ENCODE measurements at places on chromosomes 6 and 20.
A peak's percentile ranks its signal among the peaks of the same experiment; 100 is the strongest.

- no peak overlapping the region for H3K4me3 ChIP-seq
- no peak for DNase-seq
- peaks cover 55% of the 10 kb centered on the region for H3K4me1 ChIP-seq
These were observed 10.4 kb downstream of the IGF2R start for GRCh38 chr6:159979136-159979874.

DNA sequence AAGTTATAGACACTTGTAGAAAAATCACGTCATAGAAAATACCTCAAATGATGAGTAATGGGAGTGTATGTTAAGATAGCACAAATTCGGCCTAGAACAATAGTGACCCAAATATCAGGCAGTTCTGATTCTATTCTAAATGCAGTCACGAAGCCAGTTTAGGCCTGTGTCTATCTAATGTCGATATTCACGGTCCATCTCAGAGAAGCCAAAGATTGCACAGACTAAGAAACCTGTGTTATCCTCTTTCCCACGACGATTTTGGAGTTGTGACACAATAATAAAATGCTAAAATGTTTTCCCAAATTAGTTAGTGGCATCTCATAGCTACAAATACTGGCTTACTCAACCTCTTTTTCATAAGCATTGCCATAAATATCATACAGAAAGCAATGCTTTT is 4.0 kb downstream of the HIVEP2 start:
- H3K36me3 ChIP-seq: no peaks in the 10 kb centered on the region
- H3K4me1 ChIP-seq: peaks cover 19% of the 10 kb centered on the region
- H3K27ac ChIP-seq: no peak overlapping the region
- H3K27me3 ChIP-seq: no peaks in the 10 kb centered on the region
- no peak overlapping the region for H3K4me3 ChIP-seq

GRCh38 chr6:118509009-118509617 is 39.0 kb upstream of the PLN start:
- H3K4me1 ChIP-seq: peaks cover 5% of the 10 kb centered on the region
- peaks cover 13% of the 10 kb centered on the region for H3K36me3 ChIP-seq
- H3K27me3 ChIP-seq: no peaks in the 10 kb centered on the region

- H3K27ac ChIP-seq: no peak overlapping the region
- H3K36me3 ChIP-seq: no peaks in the 10 kb centered on the region
- H3K27me3 ChIP-seq: peaks cover 10% of the 10 kb centered on the region
- H3K4me3 ChIP-seq: no peak overlapping the region
- no peaks in the 10 kb centered on the region for H3K4me1 ChIP-seq
These were observed 7.9 kb downstream of the TGM3 start for GRCh38 chr20:2303673-2304072.

GRCh38 chr20:64036346-64037198 is 590 bp downstream of the C20orf204 start:
- DNase-seq: no peak
- no peak overlapping the region for H3K27ac ChIP-seq
- H3K27me3 ChIP-seq: peaks cover 43% of the 10 kb centered on the region
- peaks cover 8% of the 10 kb centered on the region for H3K4me1 ChIP-seq
- no peak overlapping the region for H3K4me3 ChIP-seq

DNA sequence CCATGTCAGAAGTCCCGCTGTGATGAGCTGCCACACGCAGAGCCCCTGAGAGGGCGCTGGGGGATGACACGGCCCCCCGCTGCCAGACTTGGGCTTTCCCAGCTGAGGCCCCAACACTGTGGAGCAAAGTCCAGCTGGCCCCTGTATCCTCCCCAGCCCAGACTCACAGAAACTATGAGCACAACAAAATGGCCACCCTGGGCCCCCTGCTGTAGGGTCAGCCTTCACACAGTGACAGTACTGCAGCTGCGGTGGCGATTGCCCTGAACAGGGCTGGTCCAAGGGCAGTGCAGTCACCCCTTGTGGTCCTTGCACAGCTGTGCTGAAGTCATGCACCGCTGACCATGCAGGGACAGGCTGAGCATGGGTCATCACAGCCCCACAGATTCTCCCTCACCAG is 78.2 kb upstream of the CST7 start:
- no peak for DNase-seq
- H3K4me3 ChIP-seq: no peak overlapping the region
- no peak overlapping the region for H3K27ac ChIP-seq
- H3K27me3 ChIP-seq: peaks cover 2% of the 10 kb centered on the region
- H3K36me3 ChIP-seq: no peaks in the 10 kb centered on the region

DNA sequence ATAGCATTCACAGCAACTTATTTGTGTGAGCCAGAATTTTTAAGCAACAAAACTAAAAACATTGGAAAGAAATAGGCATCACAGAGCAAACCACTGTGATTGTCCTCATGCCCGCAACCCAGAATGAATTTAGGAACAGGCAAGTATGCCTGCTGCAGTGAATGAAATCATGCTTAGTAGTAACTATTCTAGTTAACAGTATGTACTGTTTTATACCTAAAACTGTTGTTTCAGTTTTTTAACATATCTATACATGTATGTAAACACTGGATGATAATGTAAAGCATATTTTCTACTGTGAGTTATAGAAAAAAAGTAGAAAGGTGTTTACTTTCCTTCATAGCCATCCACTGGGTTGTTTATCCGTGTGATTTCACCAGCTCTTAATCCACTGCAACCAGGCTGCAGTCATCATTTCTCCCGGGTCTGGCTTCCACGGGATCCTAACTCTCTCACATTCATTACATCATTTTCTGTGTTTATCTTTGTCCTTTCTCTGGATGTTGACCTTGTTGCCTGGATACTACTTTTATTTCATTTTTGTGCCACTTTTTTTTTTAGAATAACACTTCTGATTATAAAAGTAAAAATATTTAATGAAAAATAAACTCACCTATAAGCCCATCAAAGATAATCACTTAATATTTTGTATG is 3.6 kb upstream of the ARFGEF3 start:
- H3K4me3 ChIP-seq: no peak overlapping the region
- H3K36me3 ChIP-seq: no peaks in the 10 kb centered on the region
- H3K4me1 ChIP-seq: peaks cover 14% of the 10 kb centered on the region
- H3K27me3 ChIP-seq: peaks cover 50% of the 10 kb centered on the region
- DNase-seq: no peak
- no peak overlapping the region for H3K27ac ChIP-seq

DNA sequence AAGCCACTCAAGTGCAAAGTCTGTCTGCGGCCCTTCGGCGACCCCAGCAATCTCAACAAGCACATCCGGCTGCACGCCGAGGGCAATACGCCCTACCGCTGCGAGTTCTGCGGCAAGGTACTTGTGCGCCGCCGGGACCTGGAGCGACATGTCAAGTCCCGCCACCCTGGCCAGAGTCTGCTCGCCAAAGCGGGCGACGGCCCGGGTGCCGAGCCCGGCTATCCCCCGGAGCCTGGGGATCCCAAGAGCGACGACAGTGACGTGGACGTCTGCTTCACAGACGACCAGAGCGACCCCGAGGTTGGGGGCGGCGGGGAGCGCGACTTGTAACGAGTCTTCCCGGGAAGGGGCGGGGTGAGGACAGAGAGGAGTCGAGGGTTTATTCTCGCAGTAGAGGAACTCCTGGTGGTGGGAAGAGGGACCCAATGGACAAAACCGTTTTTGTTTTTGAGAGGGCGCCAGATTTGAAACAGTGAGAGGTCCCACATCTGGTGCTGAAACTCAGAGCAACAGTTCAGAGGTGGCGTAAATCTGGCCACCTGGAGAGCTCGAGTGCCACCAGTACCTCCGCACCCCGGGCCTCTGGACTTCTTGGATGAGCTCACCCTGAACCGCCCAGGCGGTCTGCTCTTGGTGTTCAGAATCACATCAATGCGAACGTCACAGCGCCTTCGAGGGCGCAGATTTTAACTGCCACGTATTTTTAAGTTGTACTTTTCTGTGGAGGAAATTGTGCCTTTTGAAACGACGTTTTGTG is 8.0 kb downstream of the PRDM13 start:
- no peaks in the 10 kb centered on the region for H3K36me3 ChIP-seq
- H3K4me1 ChIP-seq: peaks cover 8% of the 10 kb centered on the region
- no peak overlapping the region for H3K27ac ChIP-seq
- H3K4me3 ChIP-seq: peak overlapping the region; percentile 53
- H3K27me3 ChIP-seq: peaks cover 97% of the 10 kb centered on the region

GRCh38 chr20:15406072-15406471 is 1068.7 kb upstream of the FLRT3 start:
- no peak overlapping the region for H3K4me3 ChIP-seq
- no peak overlapping the region for H3K27ac ChIP-seq
- no peaks in the 10 kb centered on the region for H3K4me1 ChIP-seq
- peaks cover 4% of the 10 kb centered on the region for H3K36me3 ChIP-seq

DNA sequence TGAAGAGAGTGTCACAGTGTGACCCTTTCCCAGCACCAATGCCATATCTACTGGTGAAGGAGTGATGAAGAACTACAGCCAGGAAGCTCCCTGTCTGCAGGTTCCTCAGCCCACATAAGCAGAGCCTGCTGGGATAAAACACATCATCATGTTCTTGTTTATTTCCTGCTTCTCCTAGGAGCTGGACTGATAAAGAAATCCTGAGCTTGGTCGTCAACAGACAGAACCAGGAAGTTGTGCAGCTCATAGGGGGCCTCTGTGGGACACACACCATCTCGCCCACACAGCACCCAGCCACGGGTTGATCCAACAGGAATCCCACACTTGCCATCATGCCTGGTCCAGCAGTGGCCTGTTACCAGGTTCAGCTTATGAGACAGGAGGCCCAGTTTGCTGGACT is 2.8 kb upstream of the CSTL1 start:
- H3K4me1 ChIP-seq: peaks cover 3% of the 10 kb centered on the region
- no peak overlapping the region for H3K4me3 ChIP-seq
- H3K27me3 ChIP-seq: peaks cover 6% of the 10 kb centered on the region
- no peak for DNase-seq
- H3K27ac ChIP-seq: no peak overlapping the region
- H3K36me3 ChIP-seq: no peaks in the 10 kb centered on the region

DNA sequence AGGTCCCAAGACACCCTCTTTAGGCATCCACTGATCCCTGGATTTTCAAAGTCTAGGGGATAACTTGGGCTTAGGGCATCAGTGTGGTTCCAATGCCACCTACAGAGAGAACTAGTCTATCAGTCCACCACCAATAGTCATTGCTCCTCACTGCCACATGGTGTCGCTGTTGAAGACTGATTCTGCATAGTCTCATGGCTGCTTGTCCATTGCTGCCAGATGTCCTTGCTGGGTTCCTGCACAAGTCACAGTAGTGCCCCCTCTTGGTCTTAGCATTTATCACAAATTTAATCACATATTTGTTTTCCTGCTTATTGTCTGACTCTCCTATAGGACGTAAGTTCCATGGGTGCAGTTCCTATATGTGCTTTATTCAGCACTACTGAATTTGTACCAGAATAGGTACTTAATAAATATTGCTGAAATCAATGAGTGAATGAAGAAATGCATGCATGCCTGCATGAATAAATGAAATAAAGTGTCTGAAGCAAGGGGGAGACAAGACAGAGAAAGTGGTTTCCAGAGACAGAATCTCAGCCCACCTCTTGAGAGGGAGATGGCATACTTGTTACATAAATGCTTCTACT is 45.9 kb upstream of the RALY start:
- peaks cover 3% of the 10 kb centered on the region for H3K36me3 ChIP-seq
- no peak for DNase-seq
- peaks cover 2% of the 10 kb centered on the region for H3K27me3 ChIP-seq
- H3K27ac ChIP-seq: no peak overlapping the region
- H3K4me1 ChIP-seq: peaks cover 2% of the 10 kb centered on the region
